ENCODE measurements at places on chromosomes 16 and 17.
A peak's percentile ranks its signal among the peaks of the same experiment; 100 is the strongest.

DNA sequence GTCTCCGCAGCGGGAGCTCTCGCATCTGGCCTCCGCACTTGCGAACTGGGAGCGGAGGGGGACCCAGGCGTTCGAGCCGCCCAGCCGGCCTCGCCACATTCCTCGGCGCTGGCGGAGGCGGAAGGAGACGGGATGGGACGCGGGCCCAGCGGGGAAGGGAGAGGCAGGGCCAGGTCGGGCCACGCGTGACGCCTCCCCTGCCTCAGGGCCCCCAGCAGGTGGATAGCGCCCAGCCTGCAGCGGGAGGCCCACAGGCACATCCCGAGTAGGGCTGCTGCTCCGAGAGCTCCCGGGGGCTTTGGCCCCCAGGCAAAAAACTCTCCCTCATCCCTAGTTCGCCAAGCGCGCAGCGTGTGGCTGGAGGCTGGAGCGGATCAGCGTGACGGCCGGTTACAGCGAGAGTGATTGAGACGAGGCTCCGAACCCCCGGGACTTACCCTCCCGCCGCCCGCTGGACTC is 800 bp downstream of the PLEKHH3 start:
- DNase-seq = no peak

DNA sequence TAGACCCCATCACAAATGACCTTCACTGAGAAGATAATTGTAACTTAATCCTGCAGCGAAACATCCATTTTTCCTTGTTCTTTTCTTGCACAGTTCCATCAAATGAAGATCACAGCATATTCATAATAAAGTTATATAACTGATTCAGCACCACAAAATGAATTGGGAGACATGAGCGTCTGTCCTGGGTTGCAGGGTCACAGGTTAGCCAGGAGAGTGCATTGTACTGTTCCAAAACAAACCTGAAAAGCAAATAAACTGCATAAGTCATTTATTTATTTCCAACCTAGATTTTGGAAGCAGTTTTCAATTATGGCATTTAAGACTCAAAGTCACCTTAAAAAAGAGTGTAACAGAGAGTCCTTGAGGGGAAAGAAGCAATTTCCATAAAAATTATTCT is 18.6 kb upstream of the INTS2 start:
- no peak for DNase-seq

DNA sequence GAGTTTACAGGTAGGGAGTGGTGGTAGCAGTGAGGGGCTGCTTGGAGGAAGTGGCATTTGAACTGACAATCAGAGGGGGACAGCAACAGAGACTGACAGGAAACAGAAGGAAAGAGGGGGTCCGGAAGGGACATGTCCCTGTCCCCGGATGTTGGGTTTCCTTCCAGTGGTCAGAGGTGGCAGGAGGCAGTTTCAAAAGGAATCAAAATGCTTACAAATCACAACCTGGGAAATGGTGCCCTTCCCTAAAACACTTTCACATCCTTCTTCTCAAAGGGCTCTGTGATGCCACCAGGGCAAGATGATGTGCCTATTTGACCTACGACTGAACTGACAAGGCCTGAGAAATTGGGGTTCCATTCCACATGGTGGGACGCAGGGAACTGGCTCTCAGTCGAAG is 19.7 kb downstream of the ADGRG1 start:
- DNase-seq = no peak

DNA sequence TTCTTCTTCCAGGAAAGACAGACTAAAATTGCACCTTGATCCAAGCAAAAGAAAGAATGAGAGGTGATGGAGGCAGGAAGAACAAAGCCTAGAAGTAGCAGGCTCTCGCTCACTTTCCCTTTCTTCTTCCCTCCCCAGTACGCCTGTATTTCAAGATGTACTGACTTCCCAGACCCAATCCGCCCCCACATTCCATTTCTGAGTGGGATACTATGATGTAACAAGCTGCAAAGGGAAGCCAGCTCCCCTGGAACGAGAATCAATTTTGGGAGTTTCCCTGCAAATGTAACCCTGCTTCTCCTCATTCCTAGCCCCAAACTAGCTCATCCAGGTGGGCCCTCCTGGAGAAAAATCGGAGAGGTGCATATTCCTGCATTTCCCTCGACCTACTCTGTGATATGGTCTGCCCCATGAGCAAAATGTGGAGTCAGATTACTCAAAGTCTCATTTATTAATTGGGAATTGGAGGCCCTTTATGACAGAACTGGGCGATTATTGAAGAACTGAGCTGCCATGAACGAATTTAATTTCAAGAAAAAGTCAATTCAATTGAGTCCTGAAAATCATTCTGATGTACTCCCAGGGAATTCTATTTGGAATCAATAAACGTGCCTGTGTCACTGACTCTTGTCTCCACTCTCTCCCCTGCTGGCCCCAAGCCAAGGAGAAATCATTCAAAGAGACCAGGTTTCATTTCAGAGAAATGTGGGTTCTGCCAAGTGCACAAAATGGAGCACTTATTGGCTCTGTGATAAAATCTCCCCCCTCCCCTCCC is 398.9 kb downstream of the SHISA9 start:
- no peak for DNase-seq

DNA sequence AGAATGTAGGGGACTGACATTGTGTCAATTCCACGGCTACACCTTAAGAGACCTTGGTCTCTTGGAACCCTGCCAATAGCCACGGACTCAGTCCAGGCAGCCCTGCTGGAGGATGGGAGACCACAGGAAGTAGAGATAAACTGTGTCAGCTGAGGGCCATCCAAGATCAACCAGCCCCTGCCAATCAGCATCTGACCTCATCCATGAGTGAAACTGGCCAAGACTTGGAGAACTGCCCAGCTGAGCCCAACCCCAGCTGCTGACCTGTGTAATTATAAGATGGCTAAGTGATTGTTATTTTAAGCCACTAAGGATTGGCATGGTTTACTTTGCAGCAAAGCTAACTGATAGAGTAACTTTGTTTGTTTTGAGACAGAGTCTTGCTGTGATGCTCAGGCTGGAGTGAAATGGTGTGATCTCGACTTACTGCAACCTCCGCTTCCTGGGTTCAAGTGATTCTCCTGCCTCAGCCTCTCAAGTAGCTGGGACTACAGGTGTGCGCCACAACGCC is 13.3 kb upstream of the YWHAE start:
- no peak for DNase-seq

GRCh38 chr17:205148-205669 is 23.8 kb upstream of the DOC2B start:
- DNase-seq = no peak

DNA sequence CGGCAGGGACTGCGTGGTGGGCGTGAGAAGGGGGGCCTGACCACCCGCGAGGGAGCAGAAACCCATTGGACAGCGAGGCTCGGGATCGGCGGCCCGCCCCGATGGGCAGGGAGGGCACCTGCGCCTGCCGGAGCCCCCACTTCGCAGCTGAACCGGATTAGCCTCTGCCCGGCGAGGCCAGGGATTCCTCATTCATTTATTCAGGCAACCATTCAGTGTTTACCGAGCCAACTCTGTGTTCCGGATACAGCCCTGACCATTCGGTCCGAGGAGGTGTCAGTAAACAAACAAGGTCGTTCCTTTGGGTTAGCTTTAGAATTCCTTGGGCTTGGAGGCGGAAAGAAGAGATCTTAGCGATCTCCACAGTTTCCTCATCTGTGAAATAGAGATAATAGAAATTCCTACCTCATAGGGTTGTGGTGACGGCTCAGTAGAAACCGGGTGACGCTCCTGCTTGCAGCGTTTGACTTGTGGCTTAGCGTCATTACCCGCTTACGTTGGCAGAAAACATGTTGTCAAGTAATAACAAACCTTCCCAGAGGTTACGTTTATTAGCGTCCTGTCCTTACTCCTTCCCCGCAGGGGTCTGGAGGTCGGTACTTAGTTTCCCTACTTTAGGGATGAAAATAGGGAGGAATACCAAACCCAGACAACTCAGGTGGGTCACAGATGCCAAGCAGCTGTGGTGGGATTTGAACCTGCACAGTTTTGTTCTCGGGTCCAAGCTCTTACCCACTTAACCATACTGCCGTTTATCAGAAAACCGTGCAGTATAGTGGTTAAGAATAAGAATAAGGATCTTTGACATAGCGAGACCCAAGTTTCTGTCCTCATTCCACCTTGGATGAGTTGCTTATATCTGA is 893 bp downstream of the POLR3E start:
- DNase-seq = peak; percentile 87

DNA sequence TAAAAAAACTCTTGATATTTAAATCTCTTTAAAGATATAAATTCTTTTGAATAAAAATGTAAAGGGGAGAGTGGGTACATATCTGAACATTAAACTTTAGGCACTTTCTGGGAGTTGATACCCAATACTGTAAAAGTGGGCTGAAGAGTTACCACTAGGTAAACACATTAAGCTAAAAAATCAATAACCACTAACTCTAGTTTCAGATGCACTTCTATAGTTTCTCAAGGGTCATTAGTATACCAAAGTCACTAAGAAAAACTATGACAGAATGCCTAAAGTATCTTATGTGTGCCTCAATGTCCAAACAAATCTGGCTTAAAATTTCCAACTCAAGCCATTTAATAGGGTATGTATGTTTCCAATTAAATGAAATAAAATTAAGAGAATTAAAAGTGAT is 13.1 kb upstream of the CFDP1 start:
- no peak for DNase-seq

DNA sequence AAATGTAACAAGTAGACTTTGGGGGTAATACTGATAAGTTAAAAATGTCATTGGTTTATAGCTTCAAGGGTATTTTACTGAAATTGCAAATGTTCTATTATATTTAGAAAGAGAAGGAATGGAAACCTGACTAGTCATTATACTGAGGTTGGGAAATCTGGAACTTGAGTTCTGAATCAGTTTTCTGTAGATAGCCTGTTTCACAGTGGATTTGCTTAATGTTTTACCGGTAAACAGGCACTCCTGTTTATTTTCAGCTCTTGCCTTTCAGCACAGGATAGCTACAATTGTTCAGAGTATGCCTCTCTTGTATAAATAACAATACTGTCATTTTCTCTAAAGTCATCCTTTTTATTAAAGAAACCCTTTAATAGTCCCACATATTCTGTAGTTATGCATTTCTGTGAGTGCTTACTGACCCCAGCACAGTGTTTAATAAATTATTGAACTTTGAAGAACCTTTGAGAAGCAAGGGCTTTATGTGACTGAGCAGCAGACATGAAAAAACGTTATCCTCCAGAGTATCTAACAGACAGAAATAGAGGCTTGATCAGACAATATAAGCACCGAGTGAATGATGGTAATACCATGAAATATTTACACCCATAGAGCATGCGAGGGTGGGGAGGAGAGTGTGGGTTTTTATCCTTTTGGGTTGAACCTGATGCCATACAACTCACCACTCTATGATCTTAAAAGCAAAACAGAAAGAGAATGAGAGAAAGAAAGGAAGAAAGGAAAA is 58.2 kb downstream of the FTO start:
- DNase-seq = no peak

GRCh38 chr16:61937646-61938045 is 98.6 kb downstream of the CDH8 start:
- DNase-seq = no peak

DNA sequence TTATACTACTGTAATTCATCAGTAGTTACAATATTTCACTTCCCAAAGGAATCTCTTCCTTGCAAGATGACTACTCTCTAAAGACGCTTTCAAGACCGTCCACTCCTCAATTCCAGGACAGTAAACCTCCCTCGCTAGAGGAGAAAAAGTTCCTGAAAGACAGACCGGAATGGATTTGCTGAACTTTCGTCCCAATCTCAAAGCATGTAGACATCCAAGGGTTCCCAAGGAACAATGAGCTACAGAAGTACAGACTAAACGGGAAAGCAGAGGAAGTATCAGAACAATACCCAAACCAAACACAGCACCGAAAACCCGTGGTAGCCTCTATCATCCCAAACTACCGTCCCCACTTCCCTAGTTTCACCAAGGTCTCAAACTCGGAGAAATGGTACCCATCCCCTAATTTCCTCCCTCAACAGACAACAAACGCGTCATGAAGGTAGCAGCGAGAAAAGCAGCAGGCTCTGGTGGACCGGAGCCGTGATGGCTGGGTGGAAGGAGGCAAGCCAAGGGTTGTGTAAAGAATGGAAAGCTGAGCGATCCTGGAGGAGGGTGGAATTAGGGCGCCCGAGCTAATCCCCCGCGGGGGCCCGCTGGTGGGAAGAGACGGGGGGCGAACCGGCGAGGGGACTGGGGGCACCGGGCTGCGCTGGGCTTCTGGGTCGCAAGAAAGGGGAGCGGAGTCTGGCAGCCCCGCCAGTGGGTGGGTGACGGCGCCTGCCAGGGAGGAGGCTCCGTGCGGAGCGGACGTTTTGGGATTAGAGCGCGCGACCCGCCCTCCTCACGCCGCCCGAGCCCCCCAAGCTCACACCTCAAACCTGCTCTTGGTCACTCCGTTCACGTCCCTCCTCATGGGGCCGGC is 647 bp downstream of the FBXL20 start:
- DNase-seq = no peak

DNA sequence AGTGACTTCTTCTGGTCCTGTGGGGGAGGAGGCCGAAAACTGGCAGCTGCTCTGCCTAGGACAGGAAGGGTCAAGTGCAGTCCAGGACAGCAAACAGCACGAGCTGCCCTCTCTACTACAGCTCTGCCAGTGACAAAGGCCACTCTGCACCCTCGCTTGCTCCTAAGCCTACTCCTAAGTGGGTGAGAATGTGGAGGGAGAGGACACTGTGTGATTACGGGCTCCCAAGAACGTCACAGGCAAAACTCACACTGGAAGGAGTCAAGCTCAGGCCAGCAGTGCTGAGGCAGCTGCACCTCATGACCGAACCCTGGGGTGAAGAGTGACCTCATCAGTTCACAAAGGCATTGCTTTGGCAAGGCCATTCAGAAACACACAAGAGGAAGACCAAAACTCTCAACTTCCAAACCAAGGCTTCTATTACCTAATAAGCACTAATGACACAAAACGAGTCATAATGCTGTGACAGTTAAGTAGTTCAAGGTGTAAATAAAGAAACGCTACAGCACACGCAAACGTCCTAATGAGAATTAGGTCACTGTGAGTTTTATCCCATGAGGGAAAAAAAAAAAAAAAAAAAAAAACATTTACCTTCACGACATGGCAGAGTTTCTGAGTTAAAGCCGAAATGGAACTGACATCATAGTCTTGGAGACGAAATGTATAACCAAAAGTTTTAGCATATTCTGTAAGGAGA is 35.1 kb downstream of the MARF1 start:
- no peak for DNase-seq

- peak; percentile 44 for DNase-seq
Observed at GRCh38 chr16:30005341-30006094, 5.3 kb downstream of the DOC2A start.

- DNase-seq = no peak
Observed at GRCh38 chr16:67694611-67695010, 24.5 kb downstream of the GFOD2 start.

DNA sequence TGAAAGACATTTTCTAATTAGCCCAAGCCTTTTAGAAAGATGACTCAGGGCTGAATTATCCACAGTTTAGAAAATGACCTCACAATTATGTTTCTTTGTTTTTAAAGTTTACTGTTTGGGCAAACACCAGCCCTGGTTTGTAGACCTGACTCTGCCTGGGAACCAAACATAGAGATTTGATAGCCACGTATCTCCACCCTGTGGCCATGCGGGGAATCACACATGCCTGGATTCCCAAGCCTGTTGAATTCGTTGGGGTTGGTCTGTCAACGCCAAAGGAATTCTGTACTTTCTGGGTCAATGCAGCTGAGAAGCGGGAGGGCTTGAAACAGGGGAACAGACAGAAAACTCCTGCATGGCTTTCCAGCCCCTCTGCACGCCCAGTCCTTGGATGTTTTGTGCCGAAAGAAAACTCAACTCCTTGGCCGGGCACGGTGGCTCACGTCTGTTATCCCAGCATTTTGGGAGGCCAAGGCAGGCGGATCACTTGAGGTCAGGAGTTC is 26.9 kb downstream of the CD300A start:
- peak; percentile 51 for DNase-seq
